ENCODE measurements at places on chromosomes 4 and X. TPM values are rescaled to one million over a fixed set of nuclear protein-coding genes. Genes with fewer than 3 reads are reported as not detected.
A peak's percentile ranks its signal among the peaks of the same experiment; 100 is the strongest.

DNA sequence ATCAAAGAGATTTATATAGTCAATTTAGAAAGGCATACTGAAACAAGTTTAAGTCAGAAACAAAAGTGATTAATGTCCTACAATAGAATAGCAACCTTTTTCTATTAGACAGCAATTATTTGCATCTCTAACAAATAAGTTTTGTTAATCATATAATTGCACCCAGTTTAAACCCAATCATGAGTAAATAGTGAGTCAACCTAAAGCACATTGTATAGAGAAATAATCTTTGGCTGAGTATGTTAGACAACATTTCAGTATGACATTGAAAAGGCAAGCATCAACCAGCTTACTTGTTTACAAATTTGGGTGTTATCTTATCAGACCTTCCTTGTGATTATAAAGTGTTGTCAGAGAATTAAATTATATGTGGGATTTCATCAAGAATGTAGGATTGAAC, 209.5 kb downstream of the IL15 start:
- no peak for DNase-seq

DNA sequence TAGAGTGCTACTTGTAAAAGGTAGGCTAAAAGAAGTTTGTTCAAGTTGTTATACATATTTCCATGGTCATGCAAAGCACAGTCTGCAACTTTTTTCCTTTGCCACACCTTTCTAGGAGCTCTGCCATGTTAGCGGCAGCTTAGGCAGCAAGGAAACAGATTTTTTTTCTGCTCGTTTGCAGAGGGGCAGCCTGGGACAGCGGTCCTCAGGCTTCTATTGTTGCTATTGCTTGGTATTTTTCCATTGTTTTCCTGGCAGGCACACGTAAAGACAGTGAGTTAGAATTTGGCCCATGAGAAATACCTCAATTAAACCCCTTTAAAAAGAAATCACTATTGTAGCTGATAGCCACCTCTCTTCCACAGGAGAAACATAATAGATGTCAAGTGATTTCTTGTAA, 391.4 kb downstream of the SH2D1A start:
- no peak for DNase-seq

GRCh38 chr4:165118256-165118909, 5.7 kb upstream of the TMEM192 start:
- DNase-seq = no peak

GRCh38 chrX:31500921-31501320, 429.1 kb upstream of the FTHL17 start:
- DNase-seq = no peak

GRCh38 chr4:102862016-102862415, 6.8 kb upstream of the CISD2 start:
- no peak for DNase-seq

GRCh38 chr4:84221704-84222103, 277.4 kb downstream of the NKX6-1 start:
- DNase-seq = no peak

- no peak for DNase-seq
Observed at GRCh38 chr4:14916554-14917297, 85.6 kb upstream of the CPEB2 start.

GRCh38 chr4:85496126-85496849, 21.3 kb downstream of the ARHGAP24 start:
- DNase-seq = no peak

GRCh38 chr4:40908702-40909362, 159.1 kb downstream of the NSUN7 start:
- DNase-seq = peak; percentile 74

GRCh38 chrX:111503485-111503993, 7.9 kb upstream of the SERTM2 start:
- DNase-seq = no peak

DNA sequence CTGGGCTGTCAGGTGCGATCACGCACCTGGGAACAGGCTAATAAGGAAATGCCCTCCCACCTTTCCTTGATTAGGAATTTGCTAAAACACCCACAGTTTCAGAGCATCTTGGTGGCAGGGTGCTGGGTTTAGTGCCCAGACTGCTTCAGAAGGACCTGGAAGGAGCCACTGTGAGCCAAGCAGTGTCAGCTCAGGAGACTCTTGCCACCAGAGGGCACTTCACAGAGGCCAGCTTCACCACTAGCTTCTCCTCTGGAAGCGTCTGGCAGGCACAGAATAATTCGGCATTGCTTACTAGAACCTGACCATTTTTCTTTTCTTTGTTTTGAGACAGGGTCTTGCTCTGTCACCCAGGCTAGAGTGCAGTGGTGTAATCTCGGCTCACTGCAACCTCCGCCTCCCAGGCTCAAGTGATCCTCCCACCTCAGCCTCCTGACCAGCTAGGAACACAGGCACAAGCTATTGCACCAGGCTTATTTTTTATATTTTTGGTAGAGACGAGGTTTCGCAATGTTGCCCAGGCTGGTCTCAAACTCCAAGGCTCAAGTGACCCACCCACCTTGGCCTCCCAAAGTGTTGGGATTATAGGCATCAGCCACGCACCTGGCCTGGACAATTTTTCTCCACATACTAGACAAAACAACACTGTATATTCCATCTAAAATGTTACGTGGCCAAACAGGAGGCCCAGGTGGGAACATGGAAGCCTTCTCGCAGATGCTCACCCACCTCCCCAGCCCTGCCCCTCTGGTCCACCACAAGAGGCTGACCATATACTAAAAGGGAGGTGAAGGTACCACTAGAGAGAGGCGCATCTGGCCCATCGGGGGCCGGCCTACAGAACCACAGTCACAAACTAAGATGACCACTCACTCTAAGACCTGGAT, 14.1 kb downstream of the NOP14 start:
- no peak for DNase-seq

GRCh38 chrX:70664726-70665125, 220.1 kb downstream of the DLG3 start:
- DNase-seq = no peak

DNA sequence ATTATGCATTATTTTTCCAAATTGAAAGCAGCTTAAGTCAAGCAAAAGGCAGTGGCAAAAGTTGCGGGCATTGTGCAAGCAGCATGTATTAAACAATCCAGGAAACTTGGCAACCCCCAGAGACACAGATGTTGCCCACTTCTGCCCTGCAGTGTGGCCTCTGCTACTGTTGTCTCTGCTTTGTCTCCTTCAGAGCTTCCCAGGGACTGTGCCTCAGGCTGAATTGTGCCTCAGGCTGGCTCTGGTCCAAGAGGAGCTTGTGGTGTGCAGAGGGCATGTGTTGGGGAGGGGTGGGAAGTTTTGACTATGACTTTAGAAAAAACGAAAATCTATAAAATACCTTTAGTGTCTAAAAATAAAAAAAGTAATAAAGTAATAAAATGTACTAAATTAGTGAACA, 201.4 kb downstream of the CCSER1 start:
- DNase-seq = no peak

DNA sequence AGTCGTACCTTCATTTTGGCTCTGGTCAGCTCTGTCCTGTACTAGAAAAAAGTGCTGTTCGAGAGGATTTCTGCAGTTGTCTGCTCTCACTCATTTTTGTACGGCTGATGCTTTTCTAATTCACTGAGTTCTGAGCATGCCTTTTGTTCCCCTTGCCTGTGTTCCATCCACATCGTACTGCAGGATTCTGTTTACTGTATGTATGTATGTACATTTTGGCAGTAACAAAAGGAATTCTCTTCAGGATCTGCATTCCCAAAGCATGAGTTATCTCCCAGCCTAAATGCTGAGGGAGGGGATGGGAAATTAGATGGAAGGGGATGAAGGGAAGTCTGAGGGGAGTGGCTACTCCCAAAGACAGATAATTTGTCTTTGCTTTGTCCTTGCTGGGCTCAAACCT, 87.6 kb downstream of the GBA3 start:
- no peak for DNase-seq

GRCh38 chrX:135973025-135973547, 702 bp downstream of the MMGT1 start:
- DNase-seq = no peak

DNA sequence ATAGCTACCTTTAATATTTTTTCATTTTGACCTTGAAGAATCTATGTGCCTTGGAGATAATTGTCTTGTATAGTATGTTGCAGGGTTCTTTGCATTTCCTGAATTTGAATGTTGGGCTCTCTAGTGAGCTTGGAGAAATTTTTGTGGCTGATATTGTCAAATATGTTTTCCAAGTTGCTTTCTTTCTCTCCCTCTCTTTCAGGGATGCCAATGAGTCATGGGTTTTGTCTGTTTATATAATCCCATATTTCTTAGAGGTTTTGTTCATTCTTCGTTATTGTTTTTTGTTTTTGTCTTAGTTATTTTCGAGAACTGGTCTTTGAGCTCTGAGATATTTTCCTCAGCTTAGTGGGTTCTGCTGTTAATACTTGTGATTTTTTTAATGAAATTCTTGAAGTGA, 20.7 kb downstream of the RAB40AL start:
- no peak for DNase-seq

- DNase-seq = no peak
Observed at GRCh38 chr4:184826691-184827270, 1.0 kb upstream of the ACSL1 start.

DNA sequence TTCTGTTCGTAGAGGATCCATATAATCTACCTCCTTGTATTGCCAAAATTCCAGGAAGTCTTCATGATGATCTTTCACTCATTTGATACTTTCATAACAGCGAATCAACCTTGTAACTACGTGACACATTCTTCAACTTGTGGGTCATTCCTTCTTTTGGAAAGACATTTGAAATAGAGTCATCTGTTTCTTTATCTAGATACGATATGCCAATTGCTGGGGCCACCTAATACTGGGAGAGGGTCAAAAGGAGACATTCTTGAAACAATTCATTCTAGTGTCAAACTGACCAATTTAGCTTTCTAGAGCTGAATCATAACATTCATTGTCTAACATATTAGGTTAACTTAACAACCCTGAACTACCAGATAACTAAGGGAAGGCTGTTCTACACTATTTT, 62.9 kb upstream of the SMAD1 start:
- DNase-seq = no peak

GRCh38 chrX:47662144-47662657, 3.2 kb upstream of the UXT start:
- no peak for DNase-seq

- DNase-seq = no peak
Observed at GRCh38 chr4:155742310-155743015, 16.4 kb upstream of the GUCY1B1 start.

DNA sequence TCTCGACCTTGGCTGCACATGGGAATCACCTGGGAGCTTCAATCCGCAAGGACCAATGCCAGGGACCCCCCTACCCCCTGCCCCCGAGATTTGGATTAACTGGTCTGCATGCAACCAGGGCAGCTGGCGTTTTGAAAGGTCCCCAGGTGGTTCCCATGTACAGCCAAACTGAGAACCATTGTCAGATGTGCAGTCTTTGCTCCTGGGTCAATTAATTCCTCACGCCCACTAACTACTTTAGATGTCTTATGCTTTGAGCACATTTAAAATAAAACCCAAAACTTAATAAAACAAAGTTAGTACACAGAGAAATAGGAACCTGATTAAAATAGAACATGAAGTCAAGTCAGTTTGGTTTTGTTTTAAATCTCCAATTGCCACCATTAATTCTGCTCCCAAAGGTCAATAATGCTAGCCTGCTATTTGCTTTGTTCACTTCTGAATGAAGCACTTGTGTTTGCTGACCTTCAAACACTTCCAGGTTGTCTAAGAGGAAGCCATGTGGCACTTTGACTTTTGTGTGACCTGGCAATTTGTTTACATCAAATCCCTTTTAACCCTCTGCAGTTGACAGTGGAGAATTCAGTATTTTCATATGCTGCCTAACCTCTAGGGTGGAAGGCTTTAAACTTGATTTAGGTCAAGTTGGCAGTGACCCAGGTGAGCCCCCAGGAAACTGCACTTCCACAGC, 27.2 kb upstream of the TMSB4X start:
- DNase-seq = no peak

Gene PRDM8
- 6.2 TPM for total RNA-seq

Gene TNIP3
- total RNA-seq = 0.24 TPM

Gene BEX5
- total RNA-seq = 3.4 TPM

Gene ITIH6
- not detected for total RNA-seq

Gene MAGEC1
- not detected for total RNA-seq

Gene EXOC1L
- total RNA-seq = not detected

Gene NWD2
- total RNA-seq = 1.5 TPM

Gene FAM53A
- 0.90 TPM for total RNA-seq

Gene IL15
- total RNA-seq = 0.77 TPM

Gene EFHC2
- 0.21 TPM for total RNA-seq
